T-cell (primary cell): ENCODE measurements at places on chromosomes 16 and 17.

- DNase-seq: peak; percentile 20
Measured at GRCh38 chr17:81428948-81429774, 33.9 kb downstream of the BAHCC1 start.

GRCh38 chr17:82416771-82417170 lies 1.4 kb upstream of the HEXD start:
- no peak for DNase-seq

DNA sequence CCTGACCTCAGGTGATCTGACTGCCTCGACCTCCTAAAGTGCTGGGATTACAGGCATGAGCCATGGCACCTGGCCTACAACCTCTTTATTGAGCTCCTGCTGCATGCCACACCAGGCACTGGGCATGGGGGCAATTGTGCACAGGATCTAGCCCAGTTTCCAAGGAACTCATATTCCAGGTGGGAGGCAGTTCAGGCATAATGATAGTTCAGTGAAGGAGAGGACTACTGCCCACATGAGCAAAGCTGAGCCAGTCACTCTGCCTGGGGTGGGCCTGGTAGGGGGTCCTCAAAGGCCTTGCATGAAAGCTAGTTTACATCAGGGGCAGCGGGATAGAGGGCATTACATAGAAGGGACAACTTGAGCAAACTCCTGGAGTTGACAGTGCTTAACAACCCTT lies 2.6 kb upstream of the HCRT start:
- no peak for DNase-seq

DNA sequence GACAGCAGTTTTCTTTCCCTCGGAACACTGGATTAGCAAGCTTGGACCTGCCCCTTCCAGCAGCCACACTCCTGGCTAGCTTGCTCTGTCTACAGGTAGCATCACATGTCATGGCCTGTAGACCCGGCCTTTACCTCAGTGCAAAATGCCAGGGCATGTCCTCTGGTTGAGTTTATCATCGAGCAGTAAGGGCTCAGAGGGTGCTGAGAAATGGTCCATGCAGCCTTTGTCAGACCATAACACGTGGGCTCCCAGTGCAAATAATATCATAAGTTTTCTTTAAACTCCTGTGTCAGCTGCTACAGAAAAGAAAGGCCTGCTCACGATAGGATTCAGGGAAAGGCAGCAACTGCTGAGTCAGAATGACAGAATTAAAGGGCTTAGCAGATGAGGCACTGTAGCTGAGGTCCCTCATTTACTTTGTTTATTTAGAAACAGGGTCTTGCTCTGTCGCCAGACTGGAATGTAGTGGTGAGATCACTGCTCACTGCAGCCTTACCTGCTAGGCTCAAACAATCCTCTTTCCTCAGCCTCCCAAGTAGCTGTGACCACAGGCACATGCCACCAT lies 8.0 kb upstream of the GNA13 start:
- DNase-seq: no peak

DNA sequence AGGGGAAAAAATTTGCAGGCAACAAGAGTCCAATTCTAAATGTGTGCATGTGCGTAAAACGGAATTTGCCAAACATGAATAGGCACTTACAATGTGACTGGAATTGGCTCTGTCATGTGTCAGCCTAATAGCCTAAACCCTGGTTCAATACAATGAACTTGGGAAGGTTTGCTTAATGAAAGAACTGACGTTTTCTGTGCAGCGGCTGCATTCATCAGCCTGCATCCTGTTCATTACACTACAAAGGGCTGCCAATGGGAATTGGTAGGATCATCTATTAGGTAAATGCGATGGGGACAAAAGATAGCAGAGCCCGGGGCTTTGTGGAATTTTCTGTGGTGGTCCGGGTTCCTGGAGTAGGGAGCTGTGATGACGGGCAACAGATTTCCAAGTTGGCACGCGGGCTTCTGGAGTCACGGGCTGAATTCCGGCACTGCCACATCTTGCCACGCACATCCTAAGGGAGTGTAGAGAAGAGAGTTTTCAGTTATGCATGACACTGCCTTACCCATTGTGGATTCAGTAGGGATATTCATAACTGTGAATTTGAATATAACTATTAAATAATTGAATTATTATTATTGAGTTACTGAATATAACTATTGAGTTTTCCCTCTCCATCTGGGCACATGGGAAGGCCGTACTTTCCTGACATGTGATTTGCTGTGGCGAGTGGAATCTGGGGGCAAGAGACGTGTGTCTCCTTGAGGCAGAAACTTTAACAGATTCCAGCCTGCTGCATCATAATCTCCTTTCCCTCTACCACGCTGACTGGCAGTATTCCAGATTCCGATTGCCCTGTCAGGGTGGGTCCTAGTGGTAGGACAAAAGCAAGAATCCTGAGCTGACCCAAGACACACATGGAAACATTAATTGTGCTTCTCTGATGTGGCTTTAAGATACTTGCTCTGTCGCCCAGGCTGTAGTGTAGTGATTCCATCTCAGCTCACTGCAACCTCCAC lies 565.6 kb downstream of the WWOX start:
- no peak for DNase-seq

DNA sequence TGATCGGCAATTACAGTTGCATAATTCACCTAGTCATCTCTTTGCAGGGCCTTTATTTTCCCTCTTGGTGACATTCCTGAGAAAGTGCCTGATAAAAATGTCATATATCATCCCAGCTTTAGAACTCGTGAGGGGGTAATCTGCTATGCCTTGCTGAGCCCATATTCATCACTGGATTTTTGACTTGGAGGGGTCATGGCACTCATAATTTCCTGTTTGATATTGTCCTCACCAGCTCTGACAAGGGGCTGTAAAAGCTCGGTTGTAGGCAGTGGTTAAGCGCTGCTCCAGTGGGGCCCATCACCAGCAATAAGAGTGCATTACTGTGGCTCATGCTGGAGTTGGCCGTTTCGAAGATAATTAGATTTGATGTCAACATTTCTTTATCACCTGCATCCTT lies 227.3 kb downstream of the IRX3 start:
- DNase-seq: no peak

- DNase-seq: no peak
Measured at GRCh38 chr17:69066482-69066881, 5.8 kb upstream of the ABCA9 start.

GRCh38 chr16:88508868-88509748 lies 56.0 kb downstream of the ZFPM1 start:
- DNase-seq: no peak

DNA sequence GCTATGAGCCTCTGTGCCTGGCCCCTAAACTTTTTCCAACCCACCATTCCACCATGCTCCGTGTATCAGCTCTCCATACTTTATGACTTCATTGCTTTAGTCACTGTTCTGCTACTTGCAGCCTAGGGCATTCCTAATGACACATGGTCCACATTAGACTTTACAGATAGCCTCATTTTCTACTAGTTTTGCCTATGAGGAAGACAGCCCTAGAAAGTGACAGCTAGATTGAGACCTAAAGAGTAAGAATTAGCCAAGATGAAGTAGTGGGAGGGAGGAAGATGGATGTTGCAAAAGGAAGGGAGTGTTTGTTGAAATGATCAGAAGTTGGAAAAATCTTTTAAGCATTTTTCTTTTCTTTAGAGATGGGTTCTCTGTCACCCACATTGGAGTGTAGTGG lies 11.0 kb downstream of the C16orf54 start:
- DNase-seq: no peak

DNA sequence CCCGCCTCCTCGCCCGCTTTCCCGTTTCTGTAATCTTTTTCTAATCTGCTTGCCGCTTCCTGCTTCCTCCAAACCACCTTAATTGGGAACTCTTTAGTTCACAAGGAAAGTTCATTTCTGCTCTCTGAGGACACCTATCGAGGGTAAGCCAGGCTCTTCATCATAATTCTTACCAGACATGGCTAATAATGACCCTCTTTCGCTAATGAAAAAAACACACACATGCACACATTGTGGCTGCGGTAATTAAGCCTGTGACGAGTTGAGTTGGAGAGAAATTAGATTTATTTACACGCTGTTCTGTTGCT lies 100.6 kb downstream of the ZNF423 start:
- DNase-seq: no peak

GRCh38 chr16:72902206-72902605 lies 145.7 kb downstream of the ZFHX3 start:
- no peak for DNase-seq

- no peak for DNase-seq
Measured at GRCh38 chr16:65749506-65749905, 617.0 kb upstream of the CDH5 start.

GRCh38 chr16:8730335-8730915 lies 56.0 kb downstream of the ABAT start:
- DNase-seq: no peak

GRCh38 chr17:27430882-27431491 lies 25.3 kb upstream of the KSR1 start:
- DNase-seq: no peak

DNA sequence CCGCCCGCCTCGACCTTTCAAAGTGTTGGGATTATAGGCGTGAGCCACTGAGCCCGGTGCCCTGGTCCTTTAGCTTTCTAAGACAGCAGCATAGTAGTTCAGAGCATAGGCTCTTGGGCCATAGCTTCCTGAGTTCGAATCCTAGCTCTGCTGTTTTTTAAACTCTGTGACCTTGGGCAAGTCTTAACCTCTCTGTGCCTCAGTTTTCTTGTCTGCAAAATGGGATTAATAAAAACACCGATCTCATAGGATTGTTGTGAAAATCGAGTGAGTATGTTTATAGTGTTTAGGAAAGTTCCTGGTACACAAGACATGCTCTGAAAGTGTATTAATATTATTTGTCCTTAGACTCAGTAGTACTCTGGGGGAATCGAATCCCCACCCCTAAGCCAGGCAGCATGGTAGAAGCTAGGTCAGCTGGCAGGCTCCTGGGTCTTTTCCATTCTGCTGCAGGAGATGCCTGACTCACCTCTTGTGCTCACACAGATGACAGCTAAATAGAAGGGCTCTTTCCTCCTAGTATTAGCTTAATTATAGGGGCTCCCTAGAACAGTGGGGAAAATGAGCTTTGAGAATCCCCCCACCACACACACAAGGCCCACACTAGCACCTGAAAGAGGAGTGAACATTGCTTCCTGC lies 44.1 kb downstream of the PRKCB start:
- DNase-seq: no peak

DNA sequence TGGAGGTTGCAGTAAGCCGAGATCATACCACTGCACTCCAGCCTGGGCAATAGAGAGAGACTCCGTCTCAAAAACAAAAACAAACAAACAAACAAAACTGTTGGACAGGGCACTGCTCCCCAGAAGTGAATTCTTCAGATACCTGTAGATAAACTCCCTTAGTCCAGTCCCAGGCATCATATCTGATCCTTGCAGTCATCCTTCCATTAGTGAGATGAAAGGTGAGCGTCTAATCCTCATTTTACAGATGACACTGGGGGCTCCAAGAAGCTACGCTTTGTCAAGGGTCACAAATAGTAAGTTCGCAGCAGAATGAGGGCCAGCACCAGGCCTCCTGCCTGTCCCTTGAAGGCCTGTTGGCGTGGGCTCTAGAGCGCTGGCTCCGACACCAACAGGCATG lies 102.0 kb downstream of the OR1D5 start:
- no peak for DNase-seq
